ENCODE measurements at places on chromosomes 4 and X.

GRCh38 chr4:102246416-102246815, 98.9 kb downstream of the SLC39A8 start:
- DNase-seq: no peak

DNA sequence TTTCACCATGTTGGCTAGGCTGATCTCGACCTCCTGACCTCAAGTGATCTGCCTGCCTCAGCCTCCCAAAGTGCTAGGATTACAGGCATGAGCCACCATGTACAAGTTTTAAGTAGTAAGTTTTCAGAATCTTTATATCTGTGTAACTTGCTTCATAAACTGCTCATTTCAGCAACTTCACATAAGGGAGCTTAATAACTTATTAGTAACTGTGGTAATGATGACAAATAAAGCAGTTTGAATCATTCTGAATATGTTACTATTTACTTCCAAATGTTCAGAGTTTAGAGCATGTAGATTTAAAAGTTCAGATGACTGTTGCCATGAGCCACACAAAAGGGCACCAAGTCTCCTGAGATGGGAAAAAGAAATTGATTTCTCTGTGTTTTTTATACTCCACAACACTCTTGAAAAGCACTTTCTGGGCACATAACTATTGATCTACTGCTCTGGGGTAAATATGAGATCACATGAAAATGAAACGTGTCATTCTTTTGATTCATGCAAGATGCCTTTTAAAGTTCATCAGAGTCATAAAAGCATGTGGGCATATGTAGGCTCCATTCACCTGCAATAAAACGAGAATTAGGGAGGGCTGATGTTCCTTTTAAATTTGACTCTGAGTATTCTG, 14.1 kb upstream of the CA5B start:
- no peak for DNase-seq

DNA sequence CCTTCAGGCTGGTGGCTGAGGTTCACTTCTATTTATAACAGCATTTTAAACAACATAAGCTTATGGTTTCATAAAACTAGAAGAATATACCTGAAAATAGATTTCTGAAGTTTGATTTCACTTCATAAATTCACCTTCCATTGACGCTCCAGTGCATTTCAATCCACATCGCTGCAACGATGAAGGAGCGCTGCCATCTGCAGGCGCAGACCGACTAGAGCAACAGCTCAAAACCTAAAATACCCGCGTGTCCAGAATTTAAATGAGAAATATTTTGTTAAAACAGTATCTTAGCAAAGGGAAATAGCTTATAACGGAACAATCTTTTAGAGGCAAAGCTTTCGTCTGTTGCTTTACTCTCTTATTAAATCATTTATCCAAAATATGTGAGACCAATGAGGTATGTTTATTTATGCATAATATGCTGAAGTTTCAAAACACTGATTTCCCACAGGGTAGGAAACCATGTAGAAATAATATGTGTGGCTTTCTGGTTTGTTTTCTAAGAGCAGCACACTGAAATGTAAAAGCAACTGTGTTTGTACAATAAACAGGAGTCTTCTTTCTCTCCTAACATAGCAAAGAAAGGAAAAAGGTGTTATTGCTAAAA, 816.4 kb upstream of the FRG1 start:
- no peak for DNase-seq

GRCh38 chrX:10660171-10660570, 39.8 kb upstream of the MID1 start:
- no peak for DNase-seq

- DNase-seq: no peak
These were observed 83.9 kb upstream of the FAM241A start for GRCh38 chr4:112061207-112061817.

DNA sequence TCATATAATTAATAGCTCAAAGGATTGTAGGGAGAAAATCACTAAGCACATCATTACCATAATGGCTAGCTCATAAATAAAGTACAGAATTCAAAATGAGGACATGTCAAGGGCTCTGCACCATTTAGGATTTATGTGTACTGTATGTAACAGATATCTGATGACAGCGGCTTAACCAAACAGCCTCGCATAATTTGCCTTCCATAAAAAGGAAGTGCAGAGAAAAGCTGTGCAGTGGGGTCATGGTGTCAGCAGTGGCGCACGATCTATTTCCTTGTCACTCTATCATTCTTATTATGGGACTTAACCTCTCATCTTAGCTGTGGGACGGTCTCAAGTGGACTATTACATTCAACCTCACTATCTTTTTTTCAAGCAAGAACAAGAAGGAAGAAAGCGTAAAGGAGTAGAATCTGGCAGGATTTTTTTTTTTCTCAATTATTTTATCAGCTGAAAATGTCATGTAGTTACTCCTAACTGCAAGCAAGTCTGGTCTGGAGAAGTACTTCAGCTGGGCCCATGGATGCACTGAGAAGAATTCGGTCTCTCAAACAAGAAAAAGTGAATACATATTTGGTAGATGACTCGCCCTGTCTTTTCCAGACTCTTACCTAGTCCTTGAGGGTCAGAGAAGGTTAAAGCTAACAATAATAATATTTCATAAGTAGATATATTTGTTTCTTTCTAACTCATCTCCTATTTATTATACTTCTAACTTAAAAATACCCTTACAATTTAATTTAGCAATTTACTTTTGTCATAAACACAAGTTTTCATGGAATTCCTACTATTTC, 94.6 kb downstream of the COX18 start:
- DNase-seq: no peak

DNA sequence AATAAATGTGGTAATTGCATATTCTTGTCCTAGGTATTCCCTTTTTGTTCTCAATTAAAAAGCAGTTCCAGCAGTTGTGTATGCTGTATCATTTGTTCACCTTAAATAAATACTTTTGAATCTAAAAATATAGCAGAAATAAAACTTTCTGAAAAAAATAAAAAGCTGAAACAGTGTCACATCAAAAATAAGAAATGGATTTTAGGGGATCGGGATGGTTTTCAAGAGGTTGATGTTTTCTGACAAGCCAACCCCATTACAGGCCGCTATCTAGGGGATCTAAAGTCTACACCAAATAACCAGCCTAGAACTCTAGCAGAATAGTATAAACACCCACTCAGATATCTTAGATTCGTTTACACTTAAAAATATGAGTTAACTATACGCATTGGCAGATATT, 95.4 kb upstream of the MAML3 start:
- no peak for DNase-seq

DNA sequence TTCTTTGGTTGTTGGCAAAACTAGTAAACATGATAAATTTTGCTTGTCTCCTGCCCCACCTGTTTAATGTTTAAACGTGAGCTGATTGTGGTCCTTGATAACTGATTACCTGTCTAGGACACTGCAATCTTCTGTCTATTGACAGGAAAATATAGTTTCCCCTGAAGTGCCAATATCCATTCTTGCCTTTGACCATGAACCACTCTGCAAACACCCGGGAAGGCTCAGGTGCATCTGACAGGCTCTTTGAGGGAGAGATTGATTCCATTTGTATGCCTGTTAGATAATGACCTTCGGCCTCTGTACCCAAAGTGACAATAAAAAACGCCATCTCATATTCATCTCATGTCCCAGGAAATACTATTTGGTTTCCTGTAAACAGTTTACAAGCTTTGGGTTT, 453.0 kb downstream of the CENPC start:
- DNase-seq: no peak

GRCh38 chr4:120973207-120973606, 50.7 kb upstream of the PRDM5 start:
- DNase-seq: no peak

GRCh38 chr4:18105030-18106011, 83.8 kb upstream of the LCORL start:
- DNase-seq: no peak

- no peak for DNase-seq
These were observed 174.2 kb upstream of the ETNPPL start for GRCh38 chr4:108937066-108937465.

GRCh38 chrX:69090022-69090421, 75.2 kb downstream of the PJA1 start:
- no peak for DNase-seq

DNA sequence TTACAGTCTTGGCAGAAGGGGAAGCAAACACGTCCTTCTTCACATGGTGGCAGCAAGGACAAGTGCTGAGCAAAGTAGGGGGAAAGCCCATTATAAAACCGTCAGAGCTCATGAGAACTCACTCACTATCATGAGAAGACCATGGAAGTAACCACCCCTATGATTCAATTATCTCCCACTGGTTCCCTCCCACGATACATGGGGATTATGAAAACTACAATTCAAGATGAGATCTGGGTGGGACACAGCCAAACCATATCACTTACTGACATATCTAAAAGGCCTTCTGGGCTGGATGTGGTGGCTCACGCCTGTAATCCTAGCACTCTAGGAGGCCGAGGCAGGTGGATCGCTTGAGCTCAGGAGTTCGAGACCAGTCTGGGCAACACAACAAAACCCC, 117.1 kb upstream of the USP9X start:
- no peak for DNase-seq

DNA sequence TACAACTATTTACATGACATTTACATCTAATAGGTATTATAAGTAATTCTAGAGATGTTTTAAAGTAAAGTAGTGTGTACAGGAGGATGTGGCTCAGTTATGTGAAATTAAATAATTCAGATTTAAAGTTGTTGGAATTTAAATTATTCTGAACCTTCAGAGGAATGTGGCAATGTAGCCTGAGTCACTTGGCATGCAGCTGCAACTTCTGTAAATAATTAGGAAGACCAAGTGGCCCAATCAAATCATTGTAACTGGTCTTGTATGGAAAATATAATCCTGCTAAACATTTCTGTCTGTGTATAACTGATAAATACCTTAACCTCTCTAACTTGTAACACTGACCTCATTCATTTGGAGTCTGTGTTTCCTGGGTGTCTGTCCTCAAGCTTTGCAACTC, 828.9 kb downstream of the GLUD2 start:
- DNase-seq: no peak

GRCh38 chr4:119105605-119106004, 30.0 kb upstream of the MYOZ2 start:
- DNase-seq: no peak

DNA sequence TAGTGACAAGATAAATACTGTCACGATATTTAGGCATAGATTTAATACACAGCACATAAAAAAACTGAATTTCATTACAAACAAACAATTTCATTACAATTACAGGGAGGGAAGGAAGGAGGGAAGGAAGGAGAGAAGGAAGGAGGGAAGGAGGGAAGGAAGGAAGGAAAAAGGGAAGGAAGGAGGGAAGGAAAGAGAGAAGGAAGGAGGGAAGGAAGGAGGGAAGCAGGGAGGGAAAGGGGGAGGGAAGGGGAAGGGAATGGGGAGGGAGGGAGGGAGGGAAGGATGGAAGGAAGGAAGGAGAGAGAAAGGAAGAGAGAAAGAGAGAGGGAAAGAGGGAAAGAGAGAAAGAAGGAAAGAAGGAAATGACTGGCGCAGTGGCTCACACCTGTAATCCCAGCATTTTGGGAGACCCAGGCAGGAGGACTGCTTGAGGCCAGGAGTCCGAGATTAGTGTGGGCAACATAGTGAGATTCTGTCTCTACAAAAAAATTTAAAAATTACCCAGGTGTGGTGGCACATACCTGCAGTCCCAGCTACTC, 64.6 kb downstream of the FBXW7 start:
- DNase-seq: no peak

- DNase-seq: no peak
These were observed 17.8 kb upstream of the TBC1D19 start for GRCh38 chr4:26566133-26566532.

- no peak for DNase-seq
These were observed 49.4 kb downstream of the SLC9A6 start for GRCh38 chrX:136034668-136035067.

DNA sequence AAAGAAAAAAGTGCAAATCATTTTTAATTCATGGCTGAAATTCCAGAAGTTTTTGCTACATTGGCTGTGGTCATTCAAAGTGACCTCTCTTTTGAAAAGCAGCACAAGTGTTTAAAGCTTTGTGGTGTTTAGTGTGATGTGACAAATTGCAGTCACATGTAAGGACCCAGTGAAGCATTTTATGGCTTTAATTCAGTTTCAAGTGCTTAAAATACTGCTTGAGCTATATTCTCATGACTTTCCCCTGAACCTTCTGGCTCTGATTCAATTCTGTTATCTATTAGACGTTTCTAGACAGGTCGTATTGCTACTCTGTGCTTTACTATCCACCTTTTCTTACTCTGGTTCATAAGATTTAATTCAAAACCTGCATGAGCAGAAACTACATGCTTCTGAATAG, 105.8 kb downstream of the FAT4 start:
- DNase-seq: no peak

GRCh38 chrX:130836447-130836846, 66.6 kb downstream of the ENOX2 start:
- no peak for DNase-seq

- DNase-seq: no peak
These were observed 2.7 kb downstream of the GPRASP2 start for GRCh38 chrX:102714994-102715393.

GRCh38 chr4:178970433-178971140, 1528.3 kb upstream of the AGA start:
- DNase-seq: no peak

- DNase-seq: no peak
These were observed 73.1 kb downstream of the PALLD start for GRCh38 chr4:168569931-168570276.

DNA sequence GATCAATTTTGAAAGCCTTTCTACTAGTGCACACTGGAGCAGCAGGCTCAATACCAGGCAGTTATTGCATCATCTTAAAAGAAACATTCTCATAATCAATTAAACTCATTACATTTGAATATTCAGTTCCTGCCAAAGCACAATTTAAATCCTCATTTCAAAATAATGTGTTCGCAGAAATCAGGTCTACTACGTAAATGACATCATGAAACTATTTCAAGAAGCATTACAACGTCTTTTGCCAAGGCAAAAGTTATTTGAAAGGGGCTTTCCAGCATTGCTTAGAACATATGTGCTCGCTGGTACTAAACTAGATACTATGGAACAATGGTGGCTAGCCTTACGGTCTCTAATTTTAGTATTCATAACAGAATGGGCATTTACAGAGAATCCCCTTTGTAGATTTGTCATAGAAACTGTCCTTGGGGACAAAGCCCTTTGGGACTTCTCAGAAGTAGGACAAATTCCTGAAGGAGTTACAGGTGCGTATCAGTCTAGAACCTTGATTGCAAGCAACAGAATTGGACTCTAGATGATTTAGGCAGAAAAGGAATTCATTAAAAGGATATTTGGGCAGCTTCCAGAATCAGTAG, 27.6 kb upstream of the HUWE1 start:
- DNase-seq: no peak

DNA sequence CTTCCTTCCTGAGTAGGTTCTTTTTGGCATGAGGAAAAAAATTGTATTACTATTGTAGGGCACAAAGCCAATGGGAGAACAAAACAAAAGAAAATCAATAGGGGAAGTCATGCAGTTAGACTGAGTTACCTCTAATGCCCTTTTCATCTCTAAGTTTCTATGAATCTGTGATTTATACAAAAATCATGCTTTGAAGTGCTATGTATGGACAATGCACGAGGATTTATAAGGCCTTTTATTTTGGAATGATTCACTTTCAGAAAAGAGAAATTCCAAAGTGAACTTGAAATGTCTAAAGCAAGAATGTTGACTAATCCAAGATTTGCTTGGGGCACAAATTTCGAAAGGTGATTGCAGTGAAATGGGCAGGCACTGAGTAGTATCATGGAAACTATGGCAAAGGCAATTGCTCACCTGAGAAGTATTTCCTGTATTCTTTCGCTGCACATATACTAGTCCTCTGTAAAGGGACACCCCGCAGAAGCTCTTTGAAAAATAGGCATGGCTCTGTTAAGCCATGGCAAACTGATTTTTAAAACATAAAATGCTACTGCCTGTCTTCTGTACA, 52.8 kb downstream of the ADGRG4 start:
- DNase-seq: no peak
